Spleen (tissue), 13 donors: ENCODE measurements at places on chromosomes 16 and 17. TPM values are rescaled to one million over a fixed set of nuclear protein-coding genes. Genes with fewer than 3 reads are reported as not detected.

Gene DERL2
- 62.3 TPM for polyA plus RNA-seq

Gene NPW
- 2.3 TPM for polyA plus RNA-seq

GRCh38 chr16:81612351-81613163 lies 166.5 kb upstream of the PLCG2 start:
- no peak overlapping the region for H3K4me3 ChIP-seq
- H3K36me3 ChIP-seq: peaks cover 14% of the 10 kb centered on the region
- peaks cover 99% of the 10 kb centered on the region for H3K4me1 ChIP-seq
- H3K27me3 ChIP-seq: no peaks in the 10 kb centered on the region
- H3K27ac ChIP-seq: peak overlapping the region; percentile 28

DNA sequence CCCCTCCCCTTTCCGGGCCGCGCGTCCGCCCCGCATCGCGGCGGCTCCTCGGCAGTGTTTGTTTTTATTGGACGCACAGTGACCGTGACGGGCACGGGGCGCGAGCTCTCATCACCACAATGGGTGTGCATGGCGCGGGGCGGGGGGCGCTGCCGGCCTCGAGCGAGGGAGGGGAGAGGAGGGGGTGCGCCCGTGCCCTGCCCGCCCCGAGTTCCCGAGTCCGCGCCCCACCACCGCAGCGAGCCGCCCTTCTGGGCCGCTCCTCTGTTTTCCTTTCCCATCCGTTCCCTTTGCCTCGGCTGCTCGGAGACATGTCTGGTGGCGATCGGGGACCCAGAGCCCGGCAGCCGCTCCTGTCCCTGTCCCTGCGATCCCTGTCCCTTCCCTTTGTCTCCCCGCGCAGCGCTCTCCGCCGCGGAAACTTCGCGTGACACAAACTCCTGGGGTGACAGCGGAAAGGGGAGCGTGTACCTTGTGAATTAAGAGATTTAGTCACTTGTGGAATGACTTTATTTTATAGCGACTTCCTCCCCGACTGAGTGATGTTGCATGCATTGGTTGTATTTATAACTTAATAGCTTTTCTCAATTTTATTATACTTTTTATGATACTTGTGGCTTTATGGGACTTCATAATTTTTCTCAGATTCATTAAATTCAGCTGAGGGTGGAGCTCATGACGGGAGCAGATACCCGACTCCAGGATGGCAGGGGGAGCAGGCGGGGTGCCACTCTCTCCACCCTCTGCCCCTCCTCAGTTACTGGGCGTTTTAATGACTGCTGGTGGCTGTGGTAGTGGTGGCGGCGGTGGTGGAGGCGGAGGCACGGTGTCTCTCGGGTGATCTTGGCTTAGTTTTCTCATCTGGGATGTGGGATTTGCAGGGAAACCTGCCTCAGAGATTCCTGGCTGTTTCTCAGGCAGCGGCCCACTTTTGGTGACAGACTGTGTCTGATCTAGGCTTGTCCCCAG lies 40.8 kb downstream of the MRM1 start:
- H3K27ac ChIP-seq: no peak overlapping the region
- H3K4me3 ChIP-seq: peak overlapping the region; percentile 65
- H3K36me3 ChIP-seq: no peaks in the 10 kb centered on the region
- peaks cover 17% of the 10 kb centered on the region for H3K27me3 ChIP-seq
- peak; percentile 61 for DNase-seq

- DNase-seq: no peak
- no peak overlapping the region for H3K4me3 ChIP-seq
- no peak overlapping the region for H3K27ac ChIP-seq
- H3K36me3 ChIP-seq: no peaks in the 10 kb centered on the region
- peaks cover 13% of the 10 kb centered on the region for H3K4me1 ChIP-seq
Measured at GRCh38 chr16:12308060-12308459, 331.5 kb downstream of the SNX29 start.

DNA sequence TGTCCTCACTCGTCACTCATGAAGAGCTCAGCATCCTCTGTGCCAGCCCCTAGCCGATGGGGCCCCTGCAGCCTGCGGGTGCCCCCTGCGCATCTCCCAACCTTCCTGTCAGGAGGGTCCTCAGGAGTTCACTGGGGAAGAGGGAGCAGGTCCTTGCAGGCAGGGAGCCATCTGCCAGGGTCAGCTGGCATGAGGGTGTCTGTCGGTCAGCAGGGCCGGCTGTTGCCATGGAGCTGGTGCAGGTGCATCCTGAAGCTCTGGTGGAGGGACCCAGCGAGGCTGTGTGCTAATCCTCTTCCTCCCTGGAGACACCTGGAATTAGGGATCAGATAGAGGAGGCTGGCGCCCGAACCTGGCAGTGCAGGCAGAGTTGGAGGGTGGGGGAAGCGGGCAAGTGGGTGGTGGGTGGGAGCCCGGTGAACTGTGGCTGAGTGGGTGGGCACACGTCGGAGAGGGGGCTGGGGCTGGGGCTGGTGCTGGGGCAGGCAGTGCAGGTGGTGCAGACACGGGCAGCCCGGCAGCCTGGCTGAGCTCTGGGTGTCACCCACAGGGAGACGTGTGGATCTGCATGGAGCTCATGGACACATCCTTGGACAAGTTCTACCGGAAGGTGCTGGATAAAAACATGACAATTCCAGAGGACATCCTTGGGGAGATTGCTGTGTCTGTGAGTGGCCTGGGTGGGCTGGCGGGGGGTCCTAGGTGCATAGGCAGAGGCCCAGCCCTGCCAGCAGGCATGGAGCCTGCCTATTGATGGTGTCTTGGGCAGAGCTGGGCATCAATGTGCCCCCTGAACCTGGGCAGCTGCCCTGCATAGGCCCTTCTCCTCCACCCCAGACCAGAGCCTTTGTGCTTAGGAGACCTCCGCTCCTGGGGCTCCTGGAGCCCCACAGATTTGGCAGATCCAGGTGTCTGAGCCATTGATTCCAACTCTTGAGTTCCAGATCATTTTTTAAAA lies 17.4 kb downstream of the MAP2K3 start:
- no peaks in the 10 kb centered on the region for H3K27me3 ChIP-seq
- H3K4me1 ChIP-seq: peaks cover 4% of the 10 kb centered on the region
- peaks cover 5% of the 10 kb centered on the region for H3K36me3 ChIP-seq
- DNase-seq: peak; percentile 76

DNA sequence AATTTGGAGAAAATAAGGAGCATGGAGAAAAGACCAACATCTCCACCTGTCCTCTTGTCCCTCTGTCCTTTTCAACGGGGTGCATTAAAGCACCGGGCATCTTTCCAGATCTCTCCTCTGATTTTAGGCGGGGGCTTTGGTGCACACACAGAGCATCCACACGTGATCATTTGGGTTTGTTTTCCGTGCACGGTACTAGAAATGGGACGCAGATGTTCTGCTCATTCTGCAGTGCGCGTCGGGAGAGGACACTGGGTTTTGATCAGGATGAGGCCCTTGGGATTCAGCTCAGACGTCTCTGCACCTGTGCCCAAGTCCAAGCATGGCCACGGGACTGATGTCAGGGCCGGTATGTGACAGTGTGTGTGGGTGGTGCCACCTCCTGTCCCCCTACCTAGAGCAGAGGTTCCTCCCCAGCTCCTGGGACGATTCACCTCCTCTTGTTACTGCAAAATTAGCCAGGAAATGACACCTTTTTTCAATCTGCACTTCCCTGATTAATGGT lies 31.9 kb downstream of the PDIA2 start:
- H3K4me1 ChIP-seq: peaks cover 10% of the 10 kb centered on the region
- H3K36me3 ChIP-seq: peaks cover 43% of the 10 kb centered on the region
- no peak overlapping the region for H3K4me3 ChIP-seq
- no peak for DNase-seq
- H3K27me3 ChIP-seq: no peaks in the 10 kb centered on the region

DNA sequence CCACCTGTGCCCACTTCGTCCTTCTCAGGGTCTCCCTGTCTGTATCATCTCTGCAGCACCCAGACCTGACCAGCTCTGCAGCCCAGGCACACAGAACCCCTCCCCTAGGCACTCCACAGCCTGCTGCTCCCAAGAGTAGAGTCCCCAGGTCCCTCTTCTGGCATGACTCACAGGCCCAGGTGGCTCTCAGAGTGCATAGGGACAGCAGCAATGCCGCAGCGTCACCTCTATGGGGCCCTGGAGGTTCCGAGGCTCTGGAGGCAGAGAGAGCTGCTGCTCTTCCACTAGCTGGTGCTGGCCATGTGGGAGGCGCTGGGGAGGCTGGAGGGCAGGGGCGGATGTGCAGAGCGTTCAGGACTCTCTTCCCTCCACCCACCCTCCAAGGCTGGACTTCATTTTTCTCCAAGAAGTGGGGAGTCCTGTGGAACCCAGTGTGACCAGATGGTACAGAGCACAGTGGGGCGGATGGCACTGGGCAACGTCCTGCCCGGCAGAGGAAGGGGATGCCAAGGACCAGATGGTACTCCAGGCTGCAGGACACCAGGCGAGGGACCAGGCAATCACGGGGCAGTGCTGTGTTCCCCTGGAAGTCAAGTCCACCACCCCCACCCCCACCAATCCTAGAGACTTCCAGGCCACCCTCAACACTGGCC lies 151.7 kb downstream of the RBFOX3 start:
- H3K27ac ChIP-seq: no peak overlapping the region
- H3K36me3 ChIP-seq: no peaks in the 10 kb centered on the region
- no peak for DNase-seq
- H3K4me1 ChIP-seq: no peaks in the 10 kb centered on the region
- peaks cover 6% of the 10 kb centered on the region for H3K27me3 ChIP-seq

- no peak overlapping the region for H3K27ac ChIP-seq
- H3K4me1 ChIP-seq: peaks cover 24% of the 10 kb centered on the region
- no peak overlapping the region for H3K4me3 ChIP-seq
- peak; percentile 63 for DNase-seq
- H3K36me3 ChIP-seq: peaks cover 48% of the 10 kb centered on the region
- no peaks in the 10 kb centered on the region for H3K27me3 ChIP-seq
Measured at GRCh38 chr17:80878876-80879722, 112.5 kb upstream of the CHMP6 start.

DNA sequence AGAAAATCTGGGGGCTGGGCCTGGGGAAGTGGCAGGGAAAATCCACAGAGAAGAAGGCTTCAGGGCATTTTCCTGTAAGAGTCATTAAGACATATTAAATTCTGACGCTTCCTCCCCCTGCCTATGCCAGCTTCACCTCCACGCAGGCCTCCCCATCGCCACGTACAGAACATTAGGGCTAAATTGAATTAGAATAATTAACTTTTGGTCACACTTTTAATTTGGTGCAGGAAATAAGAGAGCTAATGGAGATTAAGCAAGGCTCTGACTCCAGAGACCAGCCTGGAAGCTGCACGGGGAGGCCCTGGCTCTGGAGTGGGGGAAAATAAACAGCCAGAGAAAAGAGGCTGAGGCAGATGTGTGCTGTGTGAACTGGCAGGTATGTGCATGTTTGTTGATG lies 148.0 kb downstream of the CCT6B start:
- no peak overlapping the region for H3K4me3 ChIP-seq
- no peak for DNase-seq
- no peaks in the 10 kb centered on the region for H3K4me1 ChIP-seq
- H3K27ac ChIP-seq: no peak overlapping the region
- H3K27me3 ChIP-seq: no peaks in the 10 kb centered on the region

DNA sequence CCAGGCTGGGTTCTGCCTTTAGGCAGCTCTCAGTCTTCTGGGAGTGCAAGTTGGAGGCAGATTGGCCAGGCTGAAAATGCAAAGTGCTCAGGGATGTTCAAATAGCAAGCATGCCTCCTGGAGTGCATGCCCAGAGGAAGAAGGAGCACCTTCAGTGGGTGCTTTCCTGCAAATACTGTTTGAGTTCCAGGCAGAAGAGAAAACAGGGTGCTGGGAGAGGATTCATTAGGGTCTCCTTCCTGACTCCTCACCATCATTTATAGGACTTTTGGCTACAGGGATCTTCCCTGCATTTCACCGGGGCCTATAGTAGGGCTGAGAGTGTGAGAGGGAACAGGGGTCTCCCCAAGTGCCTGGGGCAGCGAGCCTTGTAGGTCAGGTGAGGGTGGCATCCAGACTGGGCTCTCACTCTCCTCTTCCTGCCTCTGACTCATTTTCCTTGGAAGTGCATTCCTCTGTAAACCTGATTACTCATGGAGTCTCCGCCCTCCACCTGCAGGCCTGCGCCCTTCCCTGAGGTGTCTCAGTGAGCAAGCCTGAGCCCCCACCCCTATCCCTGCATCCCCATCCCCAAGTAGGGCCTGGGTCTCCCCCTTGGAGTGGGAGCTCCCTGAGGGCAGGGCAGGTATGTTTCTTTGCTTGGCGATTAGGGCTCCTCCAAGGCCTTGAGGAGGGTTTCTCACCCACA lies 17.1 kb upstream of the TNS4 start:
- no peaks in the 10 kb centered on the region for H3K36me3 ChIP-seq
- H3K4me1 ChIP-seq: peaks cover 28% of the 10 kb centered on the region
- H3K4me3 ChIP-seq: no peak overlapping the region
- DNase-seq: peak; percentile 51

DNA sequence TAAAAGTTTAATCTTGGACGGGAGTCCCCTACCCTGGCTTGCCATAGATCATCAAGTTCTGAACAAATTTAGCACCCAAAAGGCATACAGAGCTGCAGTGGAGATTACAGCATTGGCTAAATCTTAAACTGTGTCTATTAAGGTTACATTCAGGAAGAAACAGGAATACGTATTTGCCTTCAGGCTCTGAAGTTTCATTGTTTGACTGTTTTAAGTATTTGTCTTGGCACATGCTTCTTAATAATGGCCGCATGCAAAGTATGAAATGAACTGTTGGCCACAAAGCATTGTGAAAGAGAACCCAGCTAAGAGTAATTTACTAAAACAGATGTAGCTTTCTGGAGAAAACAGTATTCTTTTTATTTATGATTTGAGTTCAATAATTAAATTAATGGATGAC lies 63.9 kb upstream of the CNEP1R1 start:
- H3K27ac ChIP-seq: no peak overlapping the region
- no peaks in the 10 kb centered on the region for H3K36me3 ChIP-seq
- H3K4me3 ChIP-seq: no peak overlapping the region
- H3K27me3 ChIP-seq: peaks cover 5% of the 10 kb centered on the region

DNA sequence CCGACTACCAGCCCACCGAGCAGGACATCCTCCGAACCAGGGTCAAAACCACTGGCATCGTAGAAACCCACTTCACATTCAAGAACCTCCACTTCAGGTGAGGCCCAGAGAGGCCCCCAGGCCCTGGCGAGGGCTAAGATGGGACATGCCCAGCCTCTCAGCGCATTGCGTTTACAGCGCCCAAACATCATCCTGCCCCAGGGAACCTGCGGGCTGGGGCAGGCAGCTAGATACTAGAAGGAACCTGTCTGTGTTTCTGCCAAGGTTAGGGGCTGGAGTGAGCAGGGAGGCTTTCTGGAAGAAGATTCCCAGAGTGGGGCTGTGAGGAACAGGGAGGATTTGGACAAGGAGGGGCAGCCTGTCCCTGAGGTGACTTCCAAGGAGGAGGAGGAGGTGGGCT lies 90.6 kb downstream of the AMFR start:
- no peaks in the 10 kb centered on the region for H3K27me3 ChIP-seq
- no peak overlapping the region for H3K4me3 ChIP-seq
- no peaks in the 10 kb centered on the region for H3K36me3 ChIP-seq
- H3K27ac ChIP-seq: no peak overlapping the region
